ENCODE measurements at places on chromosomes 4 and X. TPM values are rescaled to one million over a fixed set of nuclear protein-coding genes. Genes with fewer than 3 reads are reported as not detected.

Gene GALNTL6
- total RNA-seq = 0.30 TPM

Gene MAGEA10
- total RNA-seq = not detected

Gene OPRPN
- total RNA-seq = not detected

Gene CXCL10
- 1.0 TPM for total RNA-seq

Gene TDO2
- total RNA-seq = 1.0 TPM

Gene APEX2
- 23.5 TPM for total RNA-seq

Gene PTCHD1
- total RNA-seq = not detected

Gene P2RY4
- not detected for total RNA-seq

Gene ANK2
- total RNA-seq = 11.8 TPM

Gene DRP2
- total RNA-seq = 0.68 TPM

All from A673 (cell line).